ENCODE measurements at places on chromosomes 7 and 10.

DNA sequence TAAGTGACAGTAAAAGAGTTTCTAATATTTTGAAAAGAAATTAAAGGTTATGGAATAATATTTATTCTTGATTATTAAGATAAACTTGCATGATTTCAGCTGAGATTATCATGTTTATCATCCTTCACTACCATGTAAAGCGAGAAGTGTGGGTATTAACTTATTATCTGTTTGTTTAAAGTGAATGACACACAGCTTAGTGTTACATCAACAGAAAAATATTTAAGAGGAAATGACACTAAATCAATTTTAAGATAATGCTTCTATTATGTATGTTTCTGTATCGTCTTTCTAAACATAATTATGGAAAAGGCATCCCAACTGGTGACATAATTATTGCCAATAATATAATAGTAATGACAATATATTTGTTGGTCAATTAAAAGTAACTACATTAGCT is 213.1 kb downstream of the PCDH15 start:
- no peak for DNase-seq

DNA sequence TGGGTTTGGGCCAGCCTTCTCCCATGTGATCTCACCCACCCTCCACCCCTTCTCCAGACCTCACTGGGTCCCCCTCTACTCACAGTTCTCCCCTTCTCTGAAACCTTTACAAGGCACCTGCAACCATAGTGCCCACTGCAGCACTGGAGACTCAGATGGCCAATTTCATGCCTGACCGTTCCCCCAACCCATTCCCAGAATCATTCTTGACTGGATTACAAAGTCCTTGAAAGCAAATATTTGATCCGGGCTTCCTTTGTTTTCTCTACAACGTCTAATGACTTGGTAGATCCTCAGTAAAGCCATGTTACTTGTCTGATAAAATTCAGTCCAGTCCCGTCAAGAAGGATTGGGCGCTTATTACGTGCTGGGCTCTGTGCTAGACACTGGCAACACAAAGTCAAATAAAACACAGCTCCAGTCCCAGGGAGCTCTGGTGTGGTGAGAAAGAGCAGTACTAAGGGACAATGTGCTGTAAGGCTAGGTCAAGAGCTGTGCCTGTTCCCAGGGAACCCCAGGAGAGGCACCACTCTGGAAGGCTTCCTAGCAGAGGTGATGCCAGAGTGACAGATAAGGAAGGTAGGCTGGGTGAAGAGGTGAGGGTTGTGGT is 36.5 kb downstream of the SH3PXD2A start:
- DNase-seq, result no peak

DNA sequence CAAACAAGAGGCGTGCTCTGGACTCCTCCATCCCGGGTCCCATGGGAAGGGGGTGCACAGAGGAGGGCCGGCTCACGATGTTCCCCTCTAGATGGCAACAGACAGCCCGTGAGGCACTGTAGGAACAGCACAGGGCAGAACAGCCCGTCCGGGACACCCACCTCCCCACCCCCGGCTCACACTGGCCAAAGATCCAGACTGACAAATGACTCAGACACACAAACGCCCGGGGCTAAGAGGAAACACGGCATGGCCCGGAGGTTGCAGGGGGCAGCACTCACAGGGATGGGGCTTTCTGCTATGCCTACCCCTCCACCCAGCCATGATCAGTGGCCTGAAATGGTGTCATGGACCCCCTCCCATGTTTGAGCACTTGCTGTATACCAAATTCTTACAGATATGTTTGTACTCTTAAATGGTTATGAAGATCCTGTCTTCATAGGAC is 4.9 kb upstream of the ELN start:
- no peak for DNase-seq

DNA sequence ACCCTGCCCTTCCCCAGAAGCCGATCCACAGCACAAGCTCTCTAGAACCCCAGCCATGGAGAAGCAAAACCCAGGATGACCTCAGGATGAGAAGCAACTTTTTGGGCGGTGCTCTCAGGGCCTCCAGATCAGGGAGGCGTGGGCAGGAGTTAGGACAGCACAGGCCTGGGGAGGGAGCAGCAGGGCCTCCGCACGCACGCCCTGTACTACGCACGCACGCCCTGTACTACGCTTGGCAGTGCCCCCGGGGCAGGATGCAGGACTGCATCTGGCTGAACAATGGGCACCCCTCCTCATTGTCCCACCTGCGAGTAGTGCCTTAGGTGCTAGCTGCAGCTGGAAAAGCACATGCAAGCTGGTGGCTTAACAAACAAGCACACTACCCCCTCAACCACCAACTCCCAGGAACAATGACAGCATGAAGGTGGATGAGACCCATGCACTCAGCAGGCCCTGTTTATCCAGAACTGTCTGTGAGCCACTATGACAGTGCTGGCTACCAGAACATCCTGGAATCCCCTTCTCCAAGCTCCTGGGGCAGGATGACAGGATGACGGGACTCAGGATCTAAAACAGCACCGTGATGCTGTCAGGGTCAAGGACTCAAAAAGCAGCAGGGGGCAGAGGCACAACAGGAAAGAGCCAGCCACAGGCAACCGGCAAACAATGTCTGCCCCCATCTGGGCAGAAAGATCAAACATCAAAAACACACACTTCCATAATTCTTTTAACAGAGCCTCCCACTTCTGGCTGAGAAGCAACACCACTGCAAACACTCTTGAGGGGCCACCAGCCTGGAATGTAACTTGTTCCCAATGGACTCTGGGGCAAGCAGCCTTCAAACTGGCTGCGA is 11.8 kb downstream of the PODXL start:
- DNase-seq, result no peak

GRCh38 chr10:1483246-1483645 is 254.1 kb downstream of the ADARB2 start:
- DNase-seq, result no peak

DNA sequence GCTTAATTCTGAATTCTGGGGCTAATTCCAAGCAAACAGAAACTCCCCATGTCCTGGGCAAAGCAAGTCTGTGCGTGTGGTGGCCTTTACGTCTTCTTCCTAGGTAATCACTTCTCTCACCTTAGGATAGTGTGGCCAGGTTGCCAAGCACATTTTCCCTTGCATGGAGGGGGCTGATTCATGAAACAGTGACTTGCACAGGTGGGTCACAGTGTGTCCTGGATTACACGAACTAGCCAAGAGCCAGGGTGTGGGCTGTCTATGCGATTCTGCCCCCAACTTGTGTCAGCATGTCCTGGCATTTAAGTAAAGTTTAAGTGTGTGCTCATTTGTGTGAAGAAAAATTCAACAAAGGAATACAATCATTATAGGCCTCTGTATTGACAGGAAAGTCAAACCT is 18.5 kb upstream of the SEM1 start:
- DNase-seq, result no peak

DNA sequence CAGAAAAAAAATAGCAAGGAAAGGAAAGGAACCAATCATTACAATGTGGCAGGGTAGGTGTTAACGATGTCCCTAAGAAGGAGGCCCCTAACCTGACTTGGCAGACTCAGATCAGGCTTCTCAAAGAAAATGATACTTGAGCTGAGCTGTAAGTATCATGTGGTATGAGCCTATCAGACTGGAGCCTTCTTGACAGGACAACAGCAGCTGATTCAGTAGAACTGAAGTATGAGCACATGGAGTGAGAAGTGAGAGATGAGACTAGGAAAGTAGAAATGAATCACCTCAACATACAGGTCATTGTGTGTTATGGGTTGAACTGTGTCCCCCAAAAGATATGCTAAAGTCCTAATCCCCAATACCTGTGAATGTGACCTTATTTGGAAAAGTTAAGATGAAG is 66.3 kb downstream of the MTERF1 start:
- no peak for DNase-seq

- no peak for DNase-seq
Observed at GRCh38 chr7:70553364-70553763, 578.6 kb upstream of the GALNT17 start.

DNA sequence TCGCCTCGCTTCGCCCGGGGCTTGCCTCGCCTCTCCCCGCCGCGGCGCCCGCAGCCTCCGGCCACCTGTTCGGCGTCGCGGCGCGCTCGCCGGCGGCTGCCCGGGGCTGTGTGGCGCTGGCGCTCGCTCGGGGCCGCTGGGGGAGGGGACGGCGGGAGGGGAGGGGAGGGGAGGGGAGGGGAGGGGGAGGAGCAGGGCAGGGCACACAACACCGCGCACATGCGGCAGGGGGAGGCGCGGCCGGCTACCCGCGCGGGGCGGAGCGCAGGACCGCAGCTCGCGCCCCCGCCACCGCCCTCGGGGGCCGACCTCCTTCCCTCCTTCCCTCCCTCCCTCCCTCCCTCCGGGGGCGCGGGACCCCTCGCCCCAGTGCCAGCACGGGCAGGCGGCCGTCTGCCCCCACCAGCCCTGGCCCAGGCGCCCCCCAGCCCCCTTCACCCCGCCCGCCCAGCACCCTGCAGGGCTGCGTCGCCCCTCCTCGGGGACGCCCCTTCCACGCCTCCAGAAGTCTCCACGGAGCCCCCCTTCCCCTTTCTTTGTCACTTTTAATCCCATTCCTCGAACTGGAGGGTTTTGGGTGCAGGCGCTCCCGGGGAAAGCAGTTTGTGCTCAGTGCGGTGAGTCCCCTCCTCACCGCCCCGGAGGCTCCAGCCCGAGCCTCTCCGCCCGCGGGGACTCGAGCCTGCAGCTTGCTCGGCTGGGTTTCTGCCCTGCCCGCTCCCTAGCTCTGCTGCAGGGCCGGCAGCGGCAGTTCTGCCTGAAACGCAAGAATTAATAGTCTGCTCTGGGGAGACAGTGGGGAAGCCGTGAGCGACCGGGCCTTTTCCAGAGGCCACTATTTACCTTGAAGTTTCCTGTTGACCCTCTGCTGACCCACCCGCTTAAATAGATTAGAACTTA is at the start of gene PARD3:
TSS of gene PARD3 (minus strand) at position 112 of the 900 bp plus-strand sequence. CDS start 301 bp downstream, outside the sequence.
- no peak for DNase-seq

DNA sequence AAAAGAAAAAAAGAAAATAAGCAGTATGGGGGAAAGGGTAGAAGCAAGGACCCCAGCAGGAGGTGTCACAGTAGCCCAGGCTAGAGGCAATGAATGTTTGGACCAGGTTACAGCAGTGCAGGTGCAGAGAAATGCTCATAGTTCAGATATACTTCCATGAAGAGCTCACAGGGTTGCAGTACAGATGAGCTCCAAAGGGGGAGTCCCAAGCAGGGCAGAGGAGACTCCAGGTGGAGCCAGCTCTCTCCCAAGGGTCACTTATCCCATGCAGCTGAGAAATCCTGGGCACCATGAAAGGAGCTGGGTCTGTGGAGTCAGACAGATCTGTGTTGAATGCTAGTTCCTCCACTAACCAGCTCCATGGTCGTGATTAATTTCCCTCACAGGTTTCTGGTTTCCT is 174.9 kb downstream of the C7orf25 start:
- DNase-seq, result no peak

Data from activated CD4-positive, alpha-beta T cell treated with anti-CD3 and anti-CD28 coated beads for 24 hours (primary cell).